ENCODE measurements at places on chromosomes 12 and 14.

GRCh38 chr14:61296719-61297502 is 15.8 kb upstream of the TMEM30B start:
- DNase-seq, result no peak

DNA sequence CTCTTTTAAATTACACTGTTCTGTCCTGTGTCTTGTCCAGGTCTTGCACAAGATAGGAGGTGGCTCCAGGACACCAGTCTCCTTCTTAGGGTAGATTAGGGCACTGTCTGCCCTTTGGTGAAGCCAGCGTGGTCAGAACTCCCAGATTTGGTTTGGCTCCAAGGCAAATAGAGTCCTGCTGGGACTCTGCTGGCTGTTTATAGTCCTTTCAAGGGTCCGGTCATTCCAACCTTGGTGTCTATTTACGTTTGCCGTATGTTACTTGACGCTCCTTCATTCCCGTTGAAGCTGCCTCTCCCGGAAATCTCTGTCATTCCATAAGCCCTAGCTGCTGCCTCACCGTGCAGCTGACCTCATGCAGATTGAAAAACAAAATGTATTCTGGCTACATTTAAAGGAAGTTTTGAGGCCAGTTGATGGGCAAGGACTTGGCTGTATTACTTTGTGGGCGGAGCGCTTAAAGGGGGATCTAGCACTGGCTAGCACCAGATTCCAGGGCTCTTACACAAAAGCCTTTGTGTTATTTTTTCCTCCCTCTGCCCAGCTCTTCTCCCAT is 180.6 kb downstream of the AKAP6 start:
- DNase-seq, result no peak

- no peak for DNase-seq
Measured at GRCh38 chr12:11026118-11026517, 3.7 kb upstream of the TAS2R19 start.

- DNase-seq, result no peak
Measured at GRCh38 chr12:5899675-5900074, 45.4 kb downstream of the ANO2 start.

All from stimulated activated CD4-positive, alpha-beta T cell treated with anti-CD3 and anti-CD28 coated beads, Interleukin-15, amount 100 ng/mL, for 1 hour (primary cell).